ENCODE measurements at places on chromosomes 11 and 22. TPM values are rescaled to one million over a fixed set of nuclear protein-coding genes. Genes with fewer than 3 reads are reported as not detected.

The OR8D1 gene
- not detected for total RNA-seq

DNA sequence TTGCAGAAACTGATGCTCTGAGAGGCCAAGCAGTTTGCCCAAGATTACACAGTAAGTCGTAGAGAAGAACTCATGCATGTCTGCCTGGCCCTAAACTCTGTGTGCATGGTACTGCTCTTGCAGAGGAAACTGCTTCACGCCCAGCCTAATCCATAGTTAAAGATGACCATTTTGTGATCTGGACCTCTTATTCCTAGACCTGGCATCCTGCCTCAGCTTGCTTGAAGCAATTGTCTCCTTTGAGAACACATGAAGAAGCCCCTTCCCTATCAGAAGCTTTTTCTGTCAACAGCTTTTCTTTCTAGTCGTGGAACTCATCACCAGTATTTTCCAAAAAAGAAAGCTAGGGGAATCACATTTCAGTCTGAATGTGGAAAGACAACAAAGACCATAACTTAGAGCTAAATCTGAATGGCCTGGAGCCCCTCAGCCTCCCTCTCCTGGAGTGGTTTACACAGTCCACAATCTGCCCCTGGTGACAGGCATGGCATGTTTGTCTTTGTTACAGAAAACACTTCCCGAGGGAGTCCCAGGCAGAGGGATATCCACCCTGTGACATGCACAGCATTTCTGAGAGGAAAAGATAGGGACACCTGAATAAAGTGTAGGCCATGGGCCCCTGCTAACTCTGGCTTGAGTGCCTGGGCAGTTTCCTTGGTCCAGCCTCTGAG, 2.9 kb upstream of the FZD4 start:
- no peak for DNase-seq

GRCh38 chr11:113553235-113553634, 78.0 kb upstream of the DRD2 start:
- DNase-seq, result peak; percentile 99

DNA sequence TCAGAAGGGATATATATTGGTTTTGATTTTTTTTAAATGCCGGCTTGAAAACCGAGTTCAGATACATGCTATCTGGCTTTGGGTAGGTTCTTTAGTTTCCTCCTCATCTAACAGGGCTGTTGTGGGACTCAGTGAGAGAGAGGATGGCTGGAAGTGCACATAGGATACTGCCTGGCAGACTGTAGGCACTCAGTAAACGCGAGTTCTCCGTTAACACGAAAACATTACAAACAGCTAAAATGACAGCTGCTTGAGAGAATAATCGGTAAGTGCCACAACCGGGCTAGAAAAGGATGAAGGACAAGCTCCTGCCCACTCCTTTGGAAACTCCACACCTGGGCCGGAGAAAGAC, 369 bp downstream of the XRRA1 start:
- no peak for DNase-seq

DNA sequence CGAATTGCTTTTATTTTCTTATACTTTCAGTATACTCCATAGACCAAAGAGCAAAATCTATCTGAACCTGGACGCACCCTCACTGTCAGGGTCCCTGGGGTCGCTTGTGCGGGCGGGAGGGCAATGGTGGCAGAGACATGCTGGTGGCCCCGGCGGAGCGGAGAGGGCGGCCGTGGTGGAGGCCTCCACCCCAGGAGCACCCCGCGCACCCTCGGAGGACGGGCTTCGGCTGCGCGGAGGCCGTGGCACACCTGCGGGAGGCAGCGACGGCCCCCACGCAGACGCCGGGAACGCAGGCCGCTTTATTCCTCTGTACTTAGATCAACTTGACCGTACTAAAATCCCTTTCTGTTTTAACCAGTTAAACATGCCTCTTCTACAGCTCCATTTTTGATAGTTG, 1077.4 kb downstream of the BRD1 start:
- no peak for DNase-seq

DNA sequence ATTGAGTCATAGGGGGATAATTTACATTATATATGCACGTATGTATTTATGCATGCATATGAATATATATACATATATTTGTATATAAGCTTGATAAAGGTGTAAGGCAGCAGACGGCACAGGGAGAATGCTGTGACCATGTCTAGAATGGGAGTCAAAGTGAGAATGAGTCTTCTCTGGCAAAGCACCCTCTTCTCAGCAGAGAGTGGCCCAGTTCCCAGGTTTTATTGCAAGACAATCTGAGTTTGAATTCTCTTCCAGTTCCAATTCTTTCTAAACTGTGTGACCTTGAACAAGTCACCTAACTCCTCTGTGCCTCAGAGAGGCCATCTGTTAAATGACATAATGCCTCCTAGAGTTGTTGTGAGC, 13.8 kb downstream of the EHF start:
- DNase-seq, result no peak

DNA sequence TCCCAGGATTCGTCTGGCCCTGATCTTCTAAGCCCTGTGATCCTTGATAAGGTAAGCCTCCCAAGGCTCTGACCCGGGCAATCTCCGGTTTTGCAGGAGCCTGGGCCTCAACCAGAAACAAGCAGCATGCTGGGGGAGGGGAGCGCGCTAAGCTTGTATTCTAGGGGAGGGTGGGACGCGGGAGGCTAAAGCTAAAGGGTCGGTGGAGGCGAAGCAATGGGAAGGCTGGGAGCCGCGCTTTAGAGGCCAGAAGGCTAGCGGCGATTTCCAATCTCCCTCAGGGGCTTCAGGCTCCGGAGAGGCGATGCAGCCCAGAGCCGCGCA, 753 bp downstream of the PTPN5 start:
- no peak for DNase-seq

The CHRM1 gene
- not detected for total RNA-seq

The XKR3 gene
- total RNA-seq, result not detected

The VPREB3 gene
- not detected for total RNA-seq

The ELMOD1 gene
- 1.4 TPM for total RNA-seq

DNA sequence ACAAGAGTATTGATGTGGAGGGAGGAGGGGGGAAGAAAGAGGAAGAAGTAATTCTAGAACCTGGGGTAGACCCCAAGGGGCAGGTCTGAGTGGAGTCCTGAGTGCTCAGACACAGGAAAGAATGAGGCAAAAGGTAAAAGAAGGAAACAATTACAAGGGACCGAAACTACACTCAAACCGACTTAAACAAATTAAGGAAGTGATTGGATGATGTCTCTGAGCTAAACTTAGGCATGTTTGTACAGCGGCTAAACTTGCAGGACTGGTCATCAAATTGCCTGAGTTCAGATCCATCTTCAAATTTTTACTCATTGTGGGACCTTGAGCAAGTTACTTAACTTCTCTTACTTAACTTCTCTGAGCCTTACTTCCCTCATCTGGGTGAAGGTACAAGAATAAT, 86.3 kb upstream of the LRRC55 start:
- DNase-seq, result no peak

DNA sequence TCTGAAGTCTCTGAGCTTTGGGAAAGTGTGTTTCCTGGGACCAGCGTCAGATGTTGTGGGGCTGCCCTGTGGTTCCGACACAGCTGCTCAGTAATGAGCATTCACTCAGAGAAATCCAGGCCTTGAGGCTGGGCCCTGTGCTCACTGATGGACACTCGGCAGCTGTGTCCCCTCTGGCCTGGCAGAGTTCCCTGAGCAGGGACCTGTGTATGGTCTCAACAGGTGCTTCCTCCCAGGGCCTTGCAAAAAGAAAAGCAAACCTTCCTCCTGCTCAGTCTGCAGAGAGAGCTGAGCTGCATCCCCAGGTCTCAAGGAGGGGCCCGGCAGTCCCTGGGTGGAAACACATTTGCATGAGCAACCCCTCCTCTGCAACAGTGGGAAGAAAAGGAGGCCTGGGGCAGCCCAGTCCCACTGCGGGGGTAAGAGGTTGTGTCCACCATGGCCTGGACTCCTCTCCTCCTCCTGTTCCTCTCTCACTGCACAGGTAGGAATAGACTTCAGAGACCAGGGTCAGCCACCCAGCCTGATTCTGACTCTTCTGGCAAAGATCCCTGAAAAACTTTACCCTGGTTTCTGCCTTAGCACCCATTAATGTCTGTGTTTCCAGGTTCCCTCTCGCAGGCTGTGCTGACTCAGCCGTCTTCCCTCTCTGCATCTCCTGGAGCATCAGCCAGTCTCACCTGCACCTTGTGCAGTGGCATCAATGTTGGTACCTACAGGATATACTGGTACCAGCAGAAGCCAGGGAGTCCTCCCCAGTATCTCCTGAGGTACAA, 131.2 kb downstream of the VPREB1 start:
- DNase-seq, result peak; percentile 87

The STK33 gene
- 0.51 TPM for total RNA-seq

DNA sequence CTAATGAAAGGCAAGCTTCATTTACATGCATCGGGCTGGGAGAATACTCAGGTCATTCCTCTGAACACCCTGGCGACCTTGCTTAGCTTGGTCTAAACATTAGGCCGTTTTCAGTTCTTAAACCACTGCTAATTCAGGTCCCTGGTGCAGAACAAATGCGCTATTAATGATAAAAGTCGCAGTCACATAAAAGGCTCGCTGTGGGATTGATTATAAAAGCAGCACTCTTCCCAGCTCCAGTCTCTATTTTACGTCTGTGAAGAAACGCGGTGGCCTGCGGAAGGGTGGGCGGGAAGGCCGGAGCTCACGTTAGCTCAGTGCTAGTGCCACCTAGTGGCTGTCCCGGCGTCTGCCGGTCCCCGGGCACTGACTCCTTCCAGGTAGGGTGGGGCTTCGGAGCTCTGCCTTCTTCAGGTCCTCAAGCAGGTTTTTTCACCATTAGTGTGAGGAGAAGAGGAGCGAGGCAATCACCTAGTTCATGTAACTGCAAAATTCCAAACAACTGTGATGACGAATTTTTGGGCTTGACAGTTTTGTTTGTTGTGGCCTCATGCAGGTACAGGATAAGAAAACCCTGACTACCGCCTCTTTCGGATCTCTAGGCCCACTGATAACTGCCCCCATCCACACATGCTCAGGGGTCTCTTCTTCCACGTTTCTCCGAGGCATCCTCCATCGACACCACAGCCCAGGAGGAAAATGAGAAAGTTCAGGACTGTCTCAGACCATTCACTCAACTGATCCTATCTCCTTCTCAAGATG, 66.5 kb upstream of the CLMP start:
- peak; percentile 60 for DNase-seq

- no peak for DNase-seq
These were observed 474.4 kb downstream of the INSC start for GRCh38 chr11:15589070-15589626.

- peak; percentile 43 for DNase-seq
These were observed 34.1 kb downstream of the MB start for GRCh38 chr22:35582861-35583670.

GRCh38 chr22:40817737-40818136, 1.4 kb downstream of the SLC25A17 start:
- DNase-seq, result no peak

- no peak for DNase-seq
These were observed 53.2 kb upstream of the NECTIN1 start for GRCh38 chr11:119782006-119782738.

The MYOD1 gene
- 421 TPM for total RNA-seq

DNA sequence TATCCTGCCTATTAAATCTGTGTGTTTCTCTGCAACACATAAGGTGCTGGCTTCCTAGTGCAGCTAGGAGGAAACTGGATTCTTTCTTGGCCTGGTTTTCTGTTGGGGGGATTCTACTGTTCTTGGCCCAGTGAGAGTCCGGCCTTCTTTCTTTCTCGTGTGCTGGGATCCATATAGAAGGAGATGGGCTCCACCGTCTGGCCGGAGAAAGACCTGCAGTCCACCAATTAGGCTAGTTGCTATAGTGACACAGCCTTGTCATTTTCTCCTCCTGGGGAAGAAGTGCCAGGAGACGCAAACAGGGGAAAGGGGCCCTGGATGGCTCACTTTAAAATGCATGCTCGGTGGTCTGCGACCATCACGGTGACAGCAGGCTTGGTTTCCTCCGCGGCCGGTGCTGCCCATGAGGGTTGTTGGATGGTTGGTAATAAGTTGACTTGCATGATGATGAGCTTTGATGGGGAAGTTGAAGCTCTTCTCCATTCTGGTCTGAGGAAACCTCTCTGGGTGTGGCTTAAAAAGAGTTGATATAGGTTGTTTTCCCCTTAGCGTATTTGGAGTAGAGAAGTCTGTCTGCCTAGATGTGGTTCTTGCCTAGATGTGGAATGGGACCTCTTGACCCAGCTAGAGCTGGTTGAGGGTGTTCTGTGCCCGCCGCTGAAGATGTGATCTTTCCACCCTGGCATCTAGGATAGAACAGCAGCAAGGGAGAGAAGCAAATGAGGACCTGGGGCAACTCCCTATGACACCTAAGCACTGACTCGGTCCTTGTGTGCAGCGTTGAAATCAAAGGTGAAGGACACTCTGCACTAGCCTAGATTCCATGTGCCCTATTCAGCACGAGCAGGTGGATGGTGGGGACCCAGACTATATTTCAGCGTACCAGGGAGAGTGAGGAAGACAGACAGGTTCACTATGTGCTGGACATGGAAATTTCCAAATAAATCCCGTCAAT, 1335.0 kb downstream of the BRD1 start:
- peak; percentile 42 for DNase-seq

GRCh38 chr11:126115816-126116331, 53.2 kb upstream of the CDON start:
- DNase-seq, result peak; percentile 82

The GPR83 gene
- total RNA-seq, result not detected

The OR51B2 gene
- not detected for total RNA-seq

DNA sequence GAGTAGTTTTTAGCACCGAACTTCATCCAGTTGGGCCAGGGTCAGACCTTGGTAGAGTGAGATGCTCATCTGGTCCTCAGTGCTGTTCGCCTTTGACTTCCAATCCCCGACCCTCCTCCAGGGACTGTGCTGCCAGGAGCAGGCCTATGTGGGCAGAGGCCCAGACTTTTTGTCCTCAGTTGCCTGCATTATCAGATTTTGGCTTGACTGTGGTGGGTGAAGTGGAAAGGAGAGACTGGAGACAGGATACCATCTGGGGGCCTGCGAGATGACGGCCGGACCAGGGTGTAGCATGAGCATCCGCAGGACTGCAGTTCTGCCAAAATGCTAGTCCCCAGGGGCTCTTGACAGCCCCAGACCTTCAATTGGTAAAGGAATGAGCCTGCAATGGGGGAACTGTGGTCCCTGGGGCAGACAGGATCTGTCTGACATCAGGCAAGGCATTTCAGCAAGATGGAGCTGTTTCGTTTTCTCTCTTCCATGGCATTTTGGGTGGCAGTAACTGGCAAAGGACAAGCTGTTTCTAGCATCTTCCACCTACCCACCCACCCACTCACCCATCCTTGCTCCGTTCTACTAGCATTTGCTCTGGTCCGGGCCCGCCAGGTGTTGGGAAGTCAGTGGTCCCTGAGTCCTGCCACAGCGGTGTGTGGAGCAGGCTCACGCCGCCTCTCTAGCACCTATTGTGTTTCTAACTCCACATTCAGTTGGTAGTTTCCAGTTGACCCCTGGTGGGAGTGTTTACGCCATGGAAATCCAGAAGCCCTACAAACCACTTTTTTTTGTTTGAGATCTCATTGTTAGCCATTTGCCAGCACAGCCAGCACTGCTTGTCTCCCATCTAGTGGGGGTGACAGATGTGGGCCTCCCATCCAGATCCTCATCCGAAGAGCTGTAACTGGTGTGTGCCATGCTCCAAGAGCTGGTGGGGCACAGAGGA, 53.5 kb downstream of the OTOG start:
- no peak for DNase-seq

Measured in LHCN-M2 (cell line).